ENCODE measurements at places on chromosomes 3 and 15. TPM values are rescaled to one million over a fixed set of nuclear protein-coding genes. Genes with fewer than 3 reads are reported as not detected.
A peak's percentile ranks its signal among the peaks of the same experiment; 100 is the strongest.

GRCh38 chr3:181987736-181988135 lies 276.0 kb downstream of the SOX2 start:
- no peaks in the 10 kb centered on the region for H3K4me1 ChIP-seq
- no peak for DNase-seq
- no peak overlapping the region for H3K4me3 ChIP-seq
- no peak overlapping the region for H3K27ac ChIP-seq

GRCh38 chr3:177037241-177037640 lies 160.0 kb downstream of the TBL1XR1 start:
- H3K27ac ChIP-seq, result no peak overlapping the region
- no peak for DNase-seq
- peaks cover 33% of the 10 kb centered on the region for H3K36me3 ChIP-seq

GRCh38 chr3:119933207-119933606 lies 151.3 kb downstream of the NR1I2 start:
- no peak overlapping the region for H3K27ac ChIP-seq
- peaks cover 31% of the 10 kb centered on the region for H3K4me1 ChIP-seq
- no peak for DNase-seq
- H3K4me3 ChIP-seq, result no peak overlapping the region
- H3K27me3 ChIP-seq, result no peaks in the 10 kb centered on the region

- no peaks in the 10 kb centered on the region for H3K27me3 ChIP-seq
- no peaks in the 10 kb centered on the region for H3K4me1 ChIP-seq
- no peak for DNase-seq
Measured at GRCh38 chr3:34851137-34851536, 788.2 kb upstream of the ARPP21 start.

GRCh38 chr3:184636741-184637316 lies 75.0 kb downstream of the MAGEF1 start:
- H3K4me3 ChIP-seq, result no peak overlapping the region
- no peaks in the 10 kb centered on the region for H3K4me1 ChIP-seq
- DNase-seq, result no peak
- H3K36me3 ChIP-seq, result no peaks in the 10 kb centered on the region

DNA sequence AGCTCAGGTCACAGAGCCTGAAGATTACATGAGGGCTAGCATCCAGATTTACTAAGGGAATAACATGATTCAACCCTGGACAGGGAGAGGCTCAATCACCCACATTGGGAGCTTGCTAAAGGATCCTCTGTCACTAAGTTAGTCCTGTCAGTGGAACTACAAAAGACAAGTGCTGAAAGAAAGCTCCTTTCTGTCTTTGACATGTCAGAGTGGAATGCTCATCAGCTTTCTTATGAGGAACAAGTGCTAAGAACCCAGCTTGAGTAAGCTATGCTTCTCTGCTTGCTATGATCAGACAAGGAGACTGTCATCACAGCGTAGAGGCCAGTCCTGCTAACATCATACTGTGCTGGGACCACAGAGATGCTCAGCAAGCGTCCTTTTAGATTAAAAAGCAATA lies 74.5 kb downstream of the MB21D2 start:
- H3K4me1 ChIP-seq, result no peaks in the 10 kb centered on the region
- H3K4me3 ChIP-seq, result no peak overlapping the region
- H3K36me3 ChIP-seq, result no peaks in the 10 kb centered on the region
- H3K27ac ChIP-seq, result no peak overlapping the region
- no peaks in the 10 kb centered on the region for H3K27me3 ChIP-seq

- peak overlapping the region; percentile 84 for H3K27ac ChIP-seq
- H3K36me3 ChIP-seq, result peaks cover 10% of the 10 kb centered on the region
- no peaks in the 10 kb centered on the region for H3K27me3 ChIP-seq
- H3K4me3 ChIP-seq, result peak overlapping the region; percentile 73
- DNase-seq, result peak; percentile 91
Measured at GRCh38 chr3:51974277-51974962, 444 bp upstream of the ABHD14A start.

DNA sequence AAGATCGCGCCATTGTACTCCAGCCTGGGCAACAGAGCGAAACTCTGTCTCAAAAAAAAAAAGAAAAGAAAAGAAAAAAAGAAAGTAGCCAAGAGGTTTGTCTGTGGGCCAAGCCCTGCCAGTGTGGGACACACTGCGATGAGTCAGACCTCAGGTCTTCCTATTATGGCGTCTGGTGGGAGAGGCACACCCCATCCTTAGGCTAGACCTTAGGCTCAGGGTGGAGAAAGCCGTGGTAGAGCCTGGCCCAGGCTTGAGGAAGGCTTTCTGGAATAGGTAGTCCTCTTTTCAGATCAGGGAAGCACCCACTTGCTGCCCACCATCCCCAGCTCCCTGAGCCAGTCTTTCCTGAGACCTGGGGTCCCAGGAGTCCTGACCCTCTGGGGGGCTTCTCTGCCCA lies 6.0 kb downstream of the HEMK1 start:
- H3K4me1 ChIP-seq, result peaks cover 13% of the 10 kb centered on the region
- no peaks in the 10 kb centered on the region for H3K27me3 ChIP-seq
- H3K27ac ChIP-seq, result peak overlapping the region; percentile 91

GRCh38 chr3:16430717-16431630 lies 82.5 kb downstream of the RFTN1 start:
- H3K36me3 ChIP-seq, result peaks cover 5% of the 10 kb centered on the region
- H3K4me3 ChIP-seq, result no peak overlapping the region
- H3K27me3 ChIP-seq, result no peaks in the 10 kb centered on the region
- H3K4me1 ChIP-seq, result peaks cover 23% of the 10 kb centered on the region

DNA sequence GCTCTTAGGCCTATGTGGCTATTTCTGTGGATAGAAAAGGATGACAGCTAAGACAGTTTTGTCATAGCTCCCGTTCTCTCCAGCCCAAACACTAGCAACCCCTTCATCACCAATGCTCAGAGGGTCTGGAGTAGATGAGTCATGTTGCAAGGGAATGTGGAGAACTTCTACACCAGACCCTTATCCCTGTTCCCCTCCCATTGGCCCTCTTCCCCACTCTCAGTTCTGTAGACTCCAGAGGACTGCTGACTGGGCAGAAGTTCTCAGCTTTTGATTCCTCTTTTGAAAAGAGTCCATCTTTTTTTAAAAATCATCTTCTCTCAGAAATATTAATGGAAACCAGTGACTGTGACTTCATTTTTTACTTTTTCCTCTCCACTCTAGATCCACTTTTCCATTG lies 2.4 kb upstream of the MYZAP start:
- peaks cover 29% of the 10 kb centered on the region for H3K4me1 ChIP-seq
- DNase-seq, result no peak
- no peak overlapping the region for H3K4me3 ChIP-seq
- no peaks in the 10 kb centered on the region for H3K27me3 ChIP-seq

- H3K36me3 ChIP-seq, result no peaks in the 10 kb centered on the region
- DNase-seq, result peak; percentile 89
- peaks cover 19% of the 10 kb centered on the region for H3K4me1 ChIP-seq
- H3K27me3 ChIP-seq, result no peaks in the 10 kb centered on the region
- H3K4me3 ChIP-seq, result peak overlapping the region; percentile 34
Measured at GRCh38 chr3:108125550-108126071, 34.8 kb upstream of the CD47 start.

GRCh38 chr15:97728791-97729190 lies 231.7 kb upstream of the ARRDC4 start:
- H3K4me3 ChIP-seq, result no peak overlapping the region
- DNase-seq, result no peak
- no peak overlapping the region for H3K27ac ChIP-seq

DNA sequence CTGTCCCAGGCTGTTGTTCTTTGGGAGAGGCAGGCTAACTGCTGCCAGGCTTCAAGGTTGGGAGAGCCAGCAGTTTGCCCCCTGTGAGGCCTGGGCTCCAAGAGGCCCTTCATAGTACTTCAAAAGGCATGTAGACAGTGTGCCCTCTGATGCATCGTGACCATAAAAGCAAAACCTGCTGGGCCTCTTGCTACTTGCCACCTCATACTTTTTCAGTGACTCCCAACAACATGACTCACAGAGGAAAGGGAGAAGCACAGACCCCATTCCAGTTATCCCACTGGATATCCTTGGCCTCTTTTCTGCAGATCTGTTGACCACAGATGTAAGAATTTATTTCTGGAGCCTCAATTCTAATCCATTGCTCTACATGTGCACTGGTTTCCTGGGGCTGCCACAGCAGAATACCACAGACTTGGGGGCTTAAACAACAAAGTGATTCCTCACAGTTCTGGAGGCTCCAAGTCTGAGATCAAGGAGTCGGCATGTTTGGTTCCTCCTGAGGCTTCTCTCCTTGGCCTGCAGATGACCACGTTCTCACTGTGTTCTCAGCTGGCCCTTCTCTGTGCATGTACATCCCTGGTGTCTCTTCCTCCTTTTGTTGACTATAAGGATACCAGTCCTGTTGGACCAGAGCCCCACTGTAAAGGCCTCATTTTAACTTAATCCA lies 8.9 kb upstream of the NSMCE3 start:
- no peaks in the 10 kb centered on the region for H3K36me3 ChIP-seq
- H3K4me1 ChIP-seq, result no peaks in the 10 kb centered on the region
- H3K27ac ChIP-seq, result no peak overlapping the region
- DNase-seq, result no peak

DNA sequence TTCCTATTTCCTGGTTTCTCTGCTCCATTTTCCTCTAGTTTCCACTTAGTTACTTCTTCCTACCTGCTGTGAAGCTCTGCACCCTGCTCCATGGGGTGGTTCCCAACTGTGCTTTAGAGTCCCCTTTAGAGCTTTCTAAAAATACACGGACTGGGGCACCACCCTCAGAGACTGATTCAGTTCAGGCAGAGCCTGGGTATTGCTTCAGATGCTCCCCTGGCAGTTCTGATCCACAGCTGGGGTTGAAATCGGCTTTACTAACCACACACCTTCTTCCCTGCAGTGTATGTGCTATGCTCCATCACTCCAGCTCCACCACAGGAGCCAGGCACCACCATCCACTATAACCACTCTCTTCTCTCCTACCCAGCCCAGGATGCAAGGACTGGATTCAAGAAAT lies 12.6 kb downstream of the ANP32A start:
- no peaks in the 10 kb centered on the region for H3K36me3 ChIP-seq
- H3K27me3 ChIP-seq, result no peaks in the 10 kb centered on the region
- DNase-seq, result no peak
- peaks cover 93% of the 10 kb centered on the region for H3K4me1 ChIP-seq
- H3K4me3 ChIP-seq, result no peak overlapping the region
- H3K27ac ChIP-seq, result no peak overlapping the region

GRCh38 chr3:1172644-1173043 lies 79.8 kb downstream of the CNTN6 start:
- H3K27ac ChIP-seq, result no peak overlapping the region
- H3K4me3 ChIP-seq, result no peak overlapping the region
- no peaks in the 10 kb centered on the region for H3K27me3 ChIP-seq
- H3K4me1 ChIP-seq, result no peaks in the 10 kb centered on the region
- H3K36me3 ChIP-seq, result no peaks in the 10 kb centered on the region

- no peak overlapping the region for H3K4me3 ChIP-seq
- no peaks in the 10 kb centered on the region for H3K27me3 ChIP-seq
- H3K27ac ChIP-seq, result no peak overlapping the region
- no peak for DNase-seq
Measured at GRCh38 chr3:30253832-30254231, 352.6 kb upstream of the TGFBR2 start.

GRCh38 chr3:155991847-155992246 lies 121.4 kb downstream of the GMPS start:
- H3K27me3 ChIP-seq, result no peaks in the 10 kb centered on the region
- H3K27ac ChIP-seq, result no peak overlapping the region
- no peaks in the 10 kb centered on the region for H3K4me1 ChIP-seq

GRCh38 chr3:109018828-109019227 lies 65.1 kb upstream of the GUCA1C start:
- H3K36me3 ChIP-seq, result no peaks in the 10 kb centered on the region
- no peak overlapping the region for H3K4me3 ChIP-seq
- no peak overlapping the region for H3K27ac ChIP-seq
- no peak for DNase-seq

- H3K4me1 ChIP-seq, result no peaks in the 10 kb centered on the region
- no peaks in the 10 kb centered on the region for H3K36me3 ChIP-seq
- no peak overlapping the region for H3K4me3 ChIP-seq
- no peaks in the 10 kb centered on the region for H3K27me3 ChIP-seq
- no peak overlapping the region for H3K27ac ChIP-seq
Measured at GRCh38 chr3:158430448-158430847, 140.5 kb upstream of the MLF1 start.

DNA sequence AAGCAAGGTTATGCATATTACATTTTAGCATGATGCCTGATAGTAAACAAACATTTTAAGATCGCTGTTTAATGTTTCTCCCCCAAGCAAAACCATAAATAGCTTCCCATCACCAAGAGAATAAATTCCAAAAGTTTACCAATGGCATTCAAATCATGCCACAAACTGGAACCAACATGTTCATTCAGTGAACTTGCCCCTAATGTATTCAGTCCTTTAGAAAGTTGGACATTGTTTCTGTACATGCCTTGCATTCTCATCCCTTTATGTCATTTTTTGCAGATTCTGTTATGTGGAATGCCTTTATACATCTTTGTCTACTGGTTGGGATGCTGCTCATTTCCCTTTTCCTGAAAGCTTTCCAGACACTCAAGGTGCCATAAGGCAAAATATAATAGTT lies 105.5 kb downstream of the PYDC2 start:
- H3K4me3 ChIP-seq, result no peak overlapping the region
- H3K4me1 ChIP-seq, result no peaks in the 10 kb centered on the region
- no peak overlapping the region for H3K27ac ChIP-seq
- H3K36me3 ChIP-seq, result no peaks in the 10 kb centered on the region

Gene KNG1
- polyA plus RNA-seq, result not detected

Gene ESYT3
- polyA plus RNA-seq, result not detected

Gene GOLGA8Q
- polyA plus RNA-seq, result 0.77 TPM

Gene RTP3
- polyA plus RNA-seq, result not detected

Gene UACA
- 62.9 TPM for polyA plus RNA-seq

Gene GP5
- 0.16 TPM for polyA plus RNA-seq

Gene DNASE1L3
- polyA plus RNA-seq, result 102 TPM

Gene SERINC4
- polyA plus RNA-seq, result 0.09 TPM

Gene ROPN1
- not detected for polyA plus RNA-seq

Gene SOX14
- polyA plus RNA-seq, result not detected

Gene CP
- polyA plus RNA-seq, result 40.4 TPM

Gene CMTM8
- 0.61 TPM for polyA plus RNA-seq

Gene MORC1
- 0.03 TPM for polyA plus RNA-seq

Gene EMC7
- polyA plus RNA-seq, result 47.5 TPM

Gene NTRK3
- polyA plus RNA-seq, result 1.6 TPM

Gene PCLAF
- 12.3 TPM for polyA plus RNA-seq
